Thoracic aorta (tissue), 2 donors: ENCODE measurements at places on chromosomes 12 and 14.

GRCh38 chr14:55386037-55386808, 25.4 kb downstream of the ATG14 start:
- DNase-seq: no peak
- H3K27ac ChIP-seq: no peak overlapping the region
- peaks cover 18% of the 10 kb centered on the region for H3K36me3 ChIP-seq
- H3K27me3 ChIP-seq: no peaks in the 10 kb centered on the region

- H3K36me3 ChIP-seq: no peaks in the 10 kb centered on the region
- no peak for DNase-seq
- H3K27ac ChIP-seq: no peak overlapping the region
- H3K4me1 ChIP-seq: no peaks in the 10 kb centered on the region
- H3K27me3 ChIP-seq: no peaks in the 10 kb centered on the region
- no peak overlapping the region for H3K4me3 ChIP-seq
Observed at GRCh38 chr14:70113211-70113610, 75.5 kb downstream of the SLC8A3 start.

DNA sequence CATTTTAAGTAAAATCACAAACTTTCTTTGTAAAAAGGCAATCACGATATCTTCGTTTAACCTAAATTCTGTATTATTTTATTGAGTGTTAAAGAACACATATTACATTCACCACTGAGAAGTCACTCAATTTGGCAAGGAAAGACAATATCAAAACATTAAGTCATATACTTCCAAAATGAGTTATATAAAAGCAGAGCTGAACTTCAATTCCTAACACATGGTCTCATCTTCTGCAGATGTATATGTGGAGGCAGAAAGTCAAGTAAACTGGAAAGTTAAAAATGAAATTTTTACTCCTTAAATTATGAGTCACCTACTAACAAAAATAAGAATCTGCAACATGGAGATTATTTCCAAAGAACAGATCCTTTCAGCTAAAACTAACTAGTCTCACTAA, 28.7 kb downstream of the BMAL2 start:
- H3K4me3 ChIP-seq: no peak overlapping the region
- H3K36me3 ChIP-seq: no peaks in the 10 kb centered on the region
- no peaks in the 10 kb centered on the region for H3K4me1 ChIP-seq
- H3K27ac ChIP-seq: no peak overlapping the region
- no peak for DNase-seq

DNA sequence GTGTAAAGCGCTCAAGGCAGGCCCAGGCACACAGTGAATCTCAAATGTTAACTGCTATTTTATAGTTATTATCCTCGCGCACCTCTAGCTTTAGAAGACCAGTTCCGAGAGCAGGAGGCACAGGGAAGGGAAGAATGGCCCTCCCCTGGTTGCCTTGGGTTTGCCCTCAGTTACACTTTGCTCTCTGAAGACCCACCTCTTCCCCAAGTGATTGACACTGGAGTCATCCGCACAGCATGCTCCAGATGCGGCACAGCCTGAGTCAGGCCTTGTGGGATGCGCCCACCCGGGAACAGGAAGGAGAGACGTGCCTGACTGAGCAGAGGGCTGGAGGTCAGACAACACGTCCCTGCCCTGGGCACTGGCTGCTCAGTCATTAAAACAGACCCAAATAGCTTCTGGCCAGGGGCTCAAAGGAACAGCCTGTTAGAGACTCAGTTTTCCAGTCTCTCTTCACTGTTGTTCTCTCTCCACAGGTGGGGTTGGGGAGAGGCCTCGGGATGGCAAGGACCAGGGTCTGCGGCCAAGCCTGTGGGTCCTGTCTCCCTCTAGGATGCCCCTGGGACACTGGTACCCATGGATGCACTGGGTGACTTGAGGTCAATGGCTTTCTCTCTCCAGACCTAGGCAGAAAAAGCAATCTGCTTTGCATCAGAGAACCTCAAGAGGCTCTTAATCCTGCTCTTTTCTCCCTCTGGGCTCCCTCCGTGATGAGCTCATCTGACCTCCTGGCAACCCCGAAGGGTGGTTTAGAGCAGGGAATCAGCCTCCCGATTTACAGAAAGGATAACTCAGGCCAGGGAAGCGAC, 13.6 kb upstream of the MLXIP start:
- H3K4me3 ChIP-seq: no peak overlapping the region
- H3K4me1 ChIP-seq: peaks cover 47% of the 10 kb centered on the region

DNA sequence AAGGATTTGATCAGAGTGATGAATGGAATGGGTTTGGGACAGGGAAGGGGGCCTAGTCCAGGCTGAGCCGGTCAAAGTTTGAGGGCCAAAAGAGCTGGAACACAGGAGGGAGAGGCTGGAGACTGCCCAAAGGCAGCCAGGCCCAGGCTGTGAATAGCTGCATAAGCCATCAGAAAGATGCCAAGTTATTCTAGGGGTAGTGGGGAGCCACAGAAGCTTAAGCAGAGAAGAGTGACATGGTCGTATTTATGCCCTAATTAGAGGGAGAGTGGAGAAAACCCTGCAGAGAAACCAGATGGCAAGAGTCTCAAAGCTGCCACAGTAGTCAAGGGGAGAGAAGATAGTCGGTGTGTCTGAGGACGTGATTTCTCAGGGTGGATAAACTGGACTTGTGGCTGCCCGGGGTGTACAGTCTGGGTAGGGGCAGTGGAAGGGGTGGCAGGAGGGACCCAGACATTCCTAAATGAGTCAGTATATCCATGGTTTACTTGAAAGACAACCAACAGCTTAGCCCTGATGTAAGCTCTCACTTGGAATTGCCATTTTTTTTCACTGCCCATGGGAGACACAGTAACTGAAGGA, 99.2 kb downstream of the PRICKLE1 start:
- H3K27ac ChIP-seq: no peak overlapping the region
- no peaks in the 10 kb centered on the region for H3K4me1 ChIP-seq
- no peak overlapping the region for H3K4me3 ChIP-seq
